ENCODE measurements at places on chromosomes 13 and 19. TPM values are rescaled to one million over a fixed set of nuclear protein-coding genes. Genes with fewer than 3 reads are reported as not detected.

C19orf85 gene
- not detected for total RNA-seq

MARCHF2 gene
- 165 TPM for total RNA-seq

DNAAF3 gene
- total RNA-seq, result 0.42 TPM

- DNase-seq, result no peak
Observed at GRCh38 chr13:75521956-75522355, 15.7 kb downstream of the COMMD6 start.

- DNase-seq, result no peak
Observed at GRCh38 chr13:107118506-107118905, 550.6 kb upstream of the ARGLU1 start.

DNA sequence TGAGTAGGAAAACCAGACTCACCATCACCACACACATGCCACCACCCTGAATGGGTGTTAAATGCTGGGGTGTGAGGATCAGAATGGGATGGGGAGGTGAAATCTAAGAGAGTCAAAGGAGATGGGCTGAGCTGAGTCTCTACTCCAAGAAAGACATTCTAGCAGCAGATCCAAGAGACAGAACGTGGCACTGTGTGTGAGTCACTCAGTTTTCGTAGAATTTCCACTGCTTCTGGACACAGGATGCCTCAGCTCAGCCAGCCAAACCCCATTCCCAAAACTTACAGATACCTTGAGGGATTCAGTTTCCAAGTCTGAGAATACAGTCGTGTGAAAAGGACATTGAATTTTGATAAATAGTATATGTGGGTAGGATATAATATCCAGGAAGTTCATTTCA, 7.3 kb upstream of the CYP2A7 start:
- no peak for DNase-seq

Measured in dermis blood vessel endothelial cell (primary cell).